WTC11 (cell line): ENCODE measurements at places on chromosomes 12 and 14. TPM values are rescaled to one million over a fixed set of nuclear protein-coding genes. Genes with fewer than 3 reads are reported as not detected.

- no peaks in the 10 kb centered on the region; the same call in 1 of the 2 replicates for H3K4me1 ChIP-seq
- H3K27ac ChIP-seq, result no peak overlapping the region
Measured at GRCh38 chr14:26917086-26917485, 319.3 kb upstream of the NOVA1 start.

Gene TAS2R30
- 1.2 to 1.7 TPM (median 1.4 TPM) in 3 replicates for total RNA-seq

DNA sequence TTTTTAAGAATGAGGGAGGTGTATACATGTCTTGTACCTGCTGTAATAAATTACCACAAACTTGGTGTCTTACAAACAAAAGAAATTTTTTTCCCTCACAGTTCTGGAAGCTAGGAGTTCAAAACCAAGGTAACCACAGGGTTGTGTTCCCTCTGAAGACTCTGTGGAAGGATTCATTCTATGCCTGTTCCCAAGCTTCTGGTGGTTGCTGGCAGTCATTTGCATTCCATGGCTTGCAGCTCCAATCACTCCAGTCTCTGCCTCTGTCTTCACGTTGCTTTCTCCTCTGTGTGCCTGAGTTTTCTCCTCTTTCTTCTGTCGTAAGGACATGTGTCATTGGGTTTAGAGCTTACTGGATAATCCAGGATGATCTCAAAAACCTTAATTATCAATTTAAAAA is 15.4 kb upstream of the ZNF641 start:
- no peaks in the 10 kb centered on the region for H3K36me3 ChIP-seq
- no peak for DNase-seq
- peaks cover 13% of the 10 kb centered on the region for H3K27me3 ChIP-seq

- DNase-seq, result no peak
- H3K4me1 ChIP-seq, result no peaks in the 10 kb centered on the region
- H3K27me3 ChIP-seq, result no peaks in the 10 kb centered on the region; the same call in 1 of the 2 replicates
- H3K27ac ChIP-seq, result no peak overlapping the region
Measured at GRCh38 chr12:12759234-12759915, 26.1 kb upstream of the APOLD1 start.

DNA sequence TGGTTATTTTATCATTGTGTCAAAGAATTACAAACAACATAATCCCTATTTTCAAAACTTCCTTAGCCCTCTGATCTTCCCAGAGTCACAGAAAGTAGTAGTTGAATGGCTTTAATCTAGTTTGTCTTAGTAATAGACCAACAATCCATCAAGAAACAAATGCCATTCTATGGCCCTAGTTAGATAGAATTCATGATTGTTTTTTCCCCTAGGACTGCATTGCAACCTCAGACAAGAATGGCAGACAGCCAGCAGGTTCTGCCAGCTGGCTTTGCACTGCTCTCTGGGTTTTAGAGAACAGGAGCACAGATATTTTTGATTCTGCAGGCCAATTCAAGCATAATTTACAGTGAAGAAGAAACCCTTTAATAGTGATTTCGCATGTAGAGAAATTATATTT is 33.8 kb downstream of the SYT1 start:
- H3K4me1 ChIP-seq, result peaks cover 6% of the 10 kb centered on the region; the same call in 1 of the 2 replicates
- H3K4me3 ChIP-seq, result no peak overlapping the region
- H3K36me3 ChIP-seq, result no peaks in the 10 kb centered on the region
- no peak for DNase-seq

Gene FGF23
- 0.24 to 0.82 TPM (median 0.60 TPM) in 3 replicates for total RNA-seq

DNA sequence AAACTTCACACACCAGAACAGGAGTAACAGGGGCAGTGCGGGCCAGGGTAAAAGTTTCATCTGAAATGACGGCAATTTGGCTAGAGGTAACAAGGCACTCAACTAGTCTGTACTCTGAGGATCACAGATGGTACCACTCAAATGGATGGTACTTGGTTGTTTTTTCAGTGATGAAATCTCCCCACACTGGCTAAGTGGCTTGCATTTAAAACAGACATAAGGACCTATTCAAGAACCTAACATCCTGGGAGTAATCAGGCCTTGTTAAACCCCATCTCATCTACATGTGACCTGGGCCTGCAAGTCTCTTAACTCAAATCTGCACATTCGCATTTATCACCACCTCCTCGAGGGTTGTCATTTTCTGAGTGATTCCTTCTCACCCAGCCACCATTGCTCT is 90.8 kb downstream of the PRKAB1 start:
- no peaks in the 10 kb centered on the region for H3K27me3 ChIP-seq
- no peak for DNase-seq
- no peak overlapping the region for H3K27ac ChIP-seq
- no peaks in the 10 kb centered on the region for H3K4me1 ChIP-seq
- no peak overlapping the region for H3K4me3 ChIP-seq
- peaks cover 59% of the 10 kb centered on the region for H3K36me3 ChIP-seq

Gene A2M
- 1.9 to 3.4 TPM (median 3.3 TPM) in 3 replicates for total RNA-seq

DNA sequence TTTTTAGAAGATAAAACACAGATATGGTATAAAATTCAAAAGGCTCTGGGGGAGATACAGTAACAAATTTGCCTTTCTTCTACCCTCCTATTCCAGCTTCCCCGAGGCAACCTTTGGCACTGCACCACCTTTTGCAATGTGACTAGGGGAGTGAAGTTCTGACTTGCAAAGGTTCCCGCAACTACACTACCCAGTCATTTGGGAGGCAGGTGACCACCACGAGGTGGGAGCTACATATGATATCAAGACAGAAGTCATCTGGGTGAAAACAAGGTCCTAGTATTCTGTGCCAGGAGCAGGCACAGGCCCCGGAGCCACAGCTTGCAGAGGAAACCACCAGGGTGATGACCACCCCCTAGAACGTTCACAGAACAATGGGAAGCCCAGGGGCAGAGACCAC is 141.5 kb downstream of the TTC7B start:
- peaks cover 5% of the 10 kb centered on the region; the same call in 1 of the 2 replicates for H3K4me1 ChIP-seq
- H3K36me3 ChIP-seq, result peaks cover 5% of the 10 kb centered on the region
- H3K27ac ChIP-seq, result no peak overlapping the region
- H3K4me3 ChIP-seq, result no peak overlapping the region
- no peak for DNase-seq
- no peaks in the 10 kb centered on the region for H3K27me3 ChIP-seq

- peaks cover 10% of the 10 kb centered on the region for H3K4me1 ChIP-seq
- peak overlapping the region; percentile 75; the same call in 1 of the 2 replicates for H3K27ac ChIP-seq
- H3K36me3 ChIP-seq, result peaks cover 77% of the 10 kb centered on the region
Measured at GRCh38 chr14:23146351-23146910, 27.4 kb upstream of the CEBPE start.

Gene SPTSSA
- total RNA-seq, result 21.7 to 24.5 TPM (median 22.5 TPM) in 3 replicates

DNA sequence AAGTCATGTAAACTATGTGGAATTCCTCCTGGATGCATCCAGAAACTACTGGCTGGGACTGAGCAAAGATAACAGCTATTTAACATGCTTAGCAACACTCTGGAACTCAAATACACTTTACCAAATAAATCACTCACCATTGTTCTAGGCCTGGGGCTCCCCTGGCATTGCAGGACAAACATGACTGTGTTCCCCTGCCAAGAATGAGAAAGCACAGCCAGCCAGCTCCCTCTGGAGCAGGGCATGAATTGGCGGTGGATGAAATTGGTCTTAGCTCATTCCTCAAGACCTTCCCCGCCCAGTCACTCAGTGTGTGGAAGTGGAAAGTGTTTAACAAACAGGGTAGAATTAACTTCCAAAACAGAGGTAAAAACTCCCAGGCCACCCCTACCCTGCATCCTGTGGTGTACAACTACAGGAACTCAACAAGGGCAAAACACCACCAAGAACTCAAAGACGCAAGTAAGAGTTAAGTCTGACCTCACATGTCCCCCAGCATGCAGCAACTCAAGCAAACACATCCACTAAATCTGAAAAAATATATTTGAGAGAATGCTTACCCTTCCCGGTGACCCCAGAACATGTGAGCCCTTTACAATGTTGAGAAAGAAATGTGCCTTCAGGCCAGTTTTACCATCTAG is 58.4 kb upstream of the BDKRB2 start:
- DNase-seq, result no peak
- no peaks in the 10 kb centered on the region for H3K4me1 ChIP-seq
- H3K36me3 ChIP-seq, result no peaks in the 10 kb centered on the region

Gene LTBP2
- 1.2 TPM in 3 replicates for total RNA-seq

DNA sequence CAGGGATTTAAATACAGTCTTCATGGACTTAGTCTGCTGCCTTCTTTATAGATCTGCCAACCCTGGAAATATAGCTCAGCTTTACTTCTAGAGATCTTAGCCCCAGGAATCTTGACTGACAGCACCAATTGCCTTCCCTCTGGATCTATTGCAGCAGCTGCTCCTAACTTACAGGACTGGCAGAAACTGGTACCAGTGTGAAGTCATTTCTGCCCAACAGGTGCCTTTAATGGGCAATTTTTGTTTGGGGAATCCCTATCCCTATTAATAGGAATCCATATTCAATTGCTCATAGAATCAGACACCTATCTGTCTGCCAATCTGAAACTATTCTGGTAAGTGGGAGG is 27.2 kb downstream of the SPX start:
- H3K27me3 ChIP-seq, result no peaks in the 10 kb centered on the region
- no peaks in the 10 kb centered on the region for H3K36me3 ChIP-seq
- H3K27ac ChIP-seq, result no peak overlapping the region
- H3K4me1 ChIP-seq, result no peaks in the 10 kb centered on the region
- H3K4me3 ChIP-seq, result no peak overlapping the region

DNA sequence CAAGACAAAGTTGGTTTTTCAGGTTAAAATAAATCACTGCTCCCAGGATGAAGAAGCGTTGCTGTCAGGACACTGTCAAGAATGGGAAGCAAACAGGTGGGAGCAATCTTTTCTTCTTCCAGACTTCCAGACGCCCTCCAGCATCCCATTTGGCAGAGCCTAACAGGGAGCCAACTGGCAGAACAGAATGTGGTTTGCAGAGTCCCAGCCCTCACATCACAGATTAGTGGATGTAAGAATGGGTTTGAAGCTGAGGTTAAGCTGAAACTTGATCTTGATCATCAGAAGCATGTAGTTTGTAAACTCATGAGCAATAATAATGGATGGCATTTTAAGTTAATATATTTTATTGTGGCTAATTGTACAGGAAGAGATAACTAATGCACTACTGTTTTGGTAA is 636.4 kb downstream of the SLC6A15 start:
- no peak overlapping the region for H3K4me3 ChIP-seq
- no peak overlapping the region for H3K27ac ChIP-seq
- H3K36me3 ChIP-seq, result no peaks in the 10 kb centered on the region
- DNase-seq, result no peak
- peaks cover 29% of the 10 kb centered on the region for H3K27me3 ChIP-seq

- H3K4me3 ChIP-seq, result no peak overlapping the region
- no peak overlapping the region for H3K27ac ChIP-seq
- DNase-seq, result no peak
- no peaks in the 10 kb centered on the region for H3K27me3 ChIP-seq
Measured at GRCh38 chr12:27794818-27795584, 15.0 kb upstream of the MANSC4 start.

Gene PTGER2
- 0.92 to 1.2 TPM (median 0.99 TPM) in 3 replicates for total RNA-seq

DNA sequence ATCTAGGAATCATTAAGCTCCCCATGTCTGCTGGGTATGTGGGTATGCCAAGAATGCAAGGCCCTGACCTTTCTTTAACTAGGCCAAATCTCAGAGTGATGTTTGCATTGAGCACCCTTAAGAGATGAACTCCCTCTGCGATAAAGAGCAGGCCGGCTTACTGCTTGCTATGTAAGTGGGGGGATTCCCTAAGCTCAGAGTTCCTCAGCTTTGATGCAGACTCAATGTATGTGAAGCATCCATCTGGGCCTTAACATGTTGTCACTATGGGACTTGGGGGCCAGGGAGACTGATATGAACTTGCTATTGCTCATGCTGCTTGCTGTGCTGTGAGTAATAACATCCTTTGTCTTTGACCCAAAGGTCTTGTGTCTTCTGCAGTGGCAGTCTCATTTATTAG is 149.7 kb downstream of the C12orf75 start:
- H3K27ac ChIP-seq, result peak overlapping the region; percentile 20; the same call in 1 of the 2 replicates
- no peaks in the 10 kb centered on the region for H3K27me3 ChIP-seq
- H3K4me3 ChIP-seq, result no peak overlapping the region
- no peak for DNase-seq
- peaks cover 38% of the 10 kb centered on the region for H3K4me1 ChIP-seq

Gene AMIGO2
- 4.0 to 6.5 TPM (median 4.9 TPM) in 3 replicates for total RNA-seq

Gene MYO1H
- 0.44 to 0.60 TPM (median 0.50 TPM) in 3 replicates for total RNA-seq

DNA sequence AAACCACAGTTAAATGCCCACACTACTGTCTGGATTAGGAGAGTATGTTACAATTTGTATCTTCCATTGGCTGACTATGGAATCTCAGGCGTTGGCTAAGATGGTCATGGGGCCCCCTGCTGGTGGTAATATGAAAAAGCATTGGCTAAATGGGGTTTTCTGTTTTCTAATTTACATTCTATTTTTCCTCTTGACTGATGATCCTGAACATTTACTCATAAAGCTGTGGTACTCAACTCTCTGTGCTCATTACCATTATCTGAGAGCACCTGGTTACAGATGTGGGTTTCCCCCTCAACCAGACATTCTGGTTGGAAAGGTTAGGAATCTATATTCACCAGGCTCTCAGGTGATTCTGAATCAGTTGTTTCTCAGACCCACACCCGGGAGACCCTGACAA is 64.8 kb downstream of the WSCD2 start:
- no peak overlapping the region for H3K4me3 ChIP-seq
- H3K36me3 ChIP-seq, result no peaks in the 10 kb centered on the region
- H3K4me1 ChIP-seq, result peaks cover 8% of the 10 kb centered on the region
- no peak overlapping the region for H3K27ac ChIP-seq
- H3K27me3 ChIP-seq, result no peaks in the 10 kb centered on the region

Gene OR4M1
- not detected in 3 replicates for total RNA-seq

Gene NFATC4
- 60.7 to 101 TPM (median 95.9 TPM) in 3 replicates for total RNA-seq

- no peaks in the 10 kb centered on the region for H3K4me1 ChIP-seq
- H3K27me3 ChIP-seq, result no peaks in the 10 kb centered on the region
- no peak for DNase-seq
- peaks cover 24% of the 10 kb centered on the region for H3K36me3 ChIP-seq
Measured at GRCh38 chr14:50756300-50756699, 74.7 kb downstream of the NIN start.

GRCh38 chr14:101789222-101789621 is 27.7 kb downstream of the PPP2R5C start:
- H3K4me1 ChIP-seq, result no peaks in the 10 kb centered on the region
- DNase-seq, result no peak
- peaks cover 4% of the 10 kb centered on the region for H3K27me3 ChIP-seq
- H3K27ac ChIP-seq, result no peak overlapping the region
- H3K4me3 ChIP-seq, result no peak overlapping the region
